ENCODE measurements at places on chromosomes 2 and 18.

GRCh38 chr18:13445241-13445897, 226.8 kb downstream of the LDLRAD4 start:
- DNase-seq = no peak

GRCh38 chr2:141186413-141187074, 944.3 kb downstream of the LRP1B start:
- DNase-seq = no peak

GRCh38 chr2:168044579-168044978, 202.8 kb downstream of the STK39 start:
- DNase-seq = no peak

DNA sequence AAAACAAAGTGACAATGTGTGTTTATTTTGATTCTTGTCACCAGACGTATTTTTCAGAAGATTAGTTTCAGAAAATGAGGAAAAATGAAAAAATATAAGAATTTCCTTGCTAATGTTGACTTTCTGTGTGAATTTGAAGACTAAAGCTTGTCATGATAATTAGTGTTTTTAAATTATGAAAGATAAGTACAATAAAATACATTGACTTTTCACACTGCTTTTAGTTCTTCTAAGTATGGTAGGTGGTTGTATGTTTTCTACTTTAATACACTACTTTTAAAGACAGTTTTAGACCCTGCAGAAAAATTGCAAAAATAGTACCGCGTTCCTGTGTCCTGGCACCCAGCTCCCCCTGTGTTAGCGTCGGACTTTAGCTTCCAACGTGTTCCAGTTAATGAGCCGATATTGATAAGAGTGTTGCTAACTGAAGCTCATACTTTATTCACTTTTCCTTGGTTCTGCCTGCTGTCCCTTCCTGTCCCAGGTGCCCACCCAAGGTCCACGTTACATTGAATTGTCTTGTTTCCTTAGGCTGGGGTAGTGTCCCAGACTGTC, 695 bp downstream of the RBFA start:
- no peak for DNase-seq

- no peak for DNase-seq
Observed at GRCh38 chr2:48444404-48444803, 85.5 kb upstream of the STON1 start.

DNA sequence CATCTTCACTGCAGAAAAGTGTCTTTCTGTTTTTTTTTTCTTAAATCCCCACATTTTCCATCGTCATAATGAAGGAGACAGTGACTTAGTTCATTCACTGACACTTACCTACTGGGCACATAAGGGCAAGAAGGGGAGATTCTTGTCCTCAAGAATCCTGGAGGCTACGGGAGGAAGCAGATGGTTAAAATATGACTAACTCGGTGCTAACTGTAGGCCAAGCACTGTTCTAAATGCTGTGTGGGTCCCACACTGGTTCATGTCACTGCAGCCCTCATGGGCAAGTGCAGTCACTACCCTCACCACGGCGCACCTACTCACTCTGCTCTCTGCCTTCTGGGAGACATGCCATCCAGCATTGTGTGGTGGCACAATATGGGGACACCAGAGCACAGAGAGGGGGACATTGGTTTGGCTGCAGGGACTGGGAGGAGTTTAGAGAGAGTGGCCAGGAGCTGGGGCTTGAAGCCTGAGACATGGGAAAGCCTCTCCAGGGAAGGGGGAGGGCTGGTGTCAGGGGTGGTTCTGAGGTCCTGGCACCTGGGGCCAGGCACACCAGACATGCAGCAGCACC, 305.2 kb downstream of the MYCN start:
- DNase-seq = no peak

DNA sequence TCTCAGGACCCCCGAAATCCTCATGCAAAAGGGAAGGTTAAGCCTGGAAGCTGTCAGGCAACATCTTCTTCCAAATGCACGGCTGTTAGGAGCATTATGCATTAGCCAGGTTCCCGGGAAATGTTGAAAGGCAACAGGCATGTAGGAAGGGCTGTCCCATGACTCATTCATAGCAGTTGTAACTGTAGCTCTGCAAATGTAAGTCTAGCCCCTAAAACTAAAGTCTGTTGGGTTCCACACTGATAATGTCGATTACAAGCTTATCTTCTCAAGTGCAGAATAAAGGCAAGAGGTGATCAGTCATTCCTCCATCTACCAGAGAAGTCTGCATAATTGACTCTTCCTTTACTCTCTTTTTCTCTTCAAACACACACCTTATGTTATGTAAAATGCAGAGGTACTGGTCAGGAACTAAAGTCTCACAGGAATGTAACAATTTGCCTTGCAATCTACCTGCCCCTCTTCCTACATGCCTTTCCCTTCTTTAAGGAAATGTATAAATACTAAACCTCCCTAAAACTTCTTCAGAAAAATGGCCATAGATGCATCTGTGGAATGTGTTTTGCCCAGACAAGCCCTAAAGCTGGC, 99.8 kb downstream of the AKAIN1 start:
- DNase-seq = no peak

GRCh38 chr2:65495251-65495877, 63.0 kb upstream of the SPRED2 start:
- DNase-seq = no peak

- DNase-seq = no peak
Observed at GRCh38 chr2:132760971-132761370, 91.0 kb upstream of the LYPD1 start.

GRCh38 chr2:150219861-150220260, 267.6 kb downstream of the RND3 start:
- DNase-seq = no peak

- DNase-seq = no peak
Observed at GRCh38 chr2:140916410-140916809, 1214.4 kb downstream of the LRP1B start.

DNA sequence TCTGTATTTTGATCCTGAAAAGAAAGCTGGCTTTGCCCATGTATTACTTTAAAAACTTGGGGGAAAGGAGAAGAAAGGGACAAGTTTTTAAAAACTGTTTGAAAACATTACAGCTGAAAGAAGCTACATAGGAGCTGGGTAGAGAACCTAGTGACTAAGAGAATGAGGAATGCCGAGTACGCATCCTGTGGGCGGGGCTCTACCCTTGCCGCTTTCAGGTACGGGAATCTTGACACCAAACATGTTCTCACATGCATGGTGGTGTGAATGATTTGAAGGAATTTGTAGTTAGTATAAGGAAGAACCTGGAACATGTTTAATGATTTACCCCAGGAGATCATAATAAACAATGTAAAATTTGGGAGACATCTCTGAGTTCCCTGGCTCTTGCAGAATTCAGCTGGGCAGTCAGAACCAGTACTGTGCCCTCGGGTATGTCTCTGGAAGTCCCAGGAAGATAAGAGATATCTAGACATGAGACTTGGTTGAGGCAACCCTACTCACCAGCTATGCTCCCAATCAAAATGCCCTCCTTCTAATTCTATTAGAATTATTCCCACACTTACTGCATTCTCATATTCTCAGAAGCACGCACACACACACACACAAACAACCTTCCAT, 16.5 kb upstream of the TGFA start:
- DNase-seq = no peak

- no peak for DNase-seq
Observed at GRCh38 chr2:67216103-67216502, 181.0 kb upstream of the ETAA1 start.

- no peak for DNase-seq
Observed at GRCh38 chr2:100592226-100592625, 29.4 kb downstream of the PDCL3 start.

GRCh38 chr2:169221745-169222369, 140.5 kb downstream of the LRP2 start:
- DNase-seq = no peak

GRCh38 chr2:24123195-24123921, at the start of the genes FAM228B and PFN4:
TSS of gene FAM228B (plus strand) at chr2:24123469. CDS start at chr2:24124362, 893 bp downstream.
TSS of gene PFN4 (minus strand) at chr2:24123334. CDS start at chr2:24122535, 799 bp downstream.
- DNase-seq = no peak

- no peak for DNase-seq
Observed at GRCh38 chr2:18703555-18703954, 114.2 kb upstream of the NT5C1B start.

- DNase-seq = no peak
Observed at GRCh38 chr2:133143645-133144044, 424.6 kb downstream of the NCKAP5 start.

- DNase-seq = no peak
Observed at GRCh38 chr2:47015706-47016105, 100.1 kb upstream of the MCFD2 start.

GRCh38 chr2:221104361-221104811, 467.7 kb downstream of the EPHA4 start:
- no peak for DNase-seq

DNA sequence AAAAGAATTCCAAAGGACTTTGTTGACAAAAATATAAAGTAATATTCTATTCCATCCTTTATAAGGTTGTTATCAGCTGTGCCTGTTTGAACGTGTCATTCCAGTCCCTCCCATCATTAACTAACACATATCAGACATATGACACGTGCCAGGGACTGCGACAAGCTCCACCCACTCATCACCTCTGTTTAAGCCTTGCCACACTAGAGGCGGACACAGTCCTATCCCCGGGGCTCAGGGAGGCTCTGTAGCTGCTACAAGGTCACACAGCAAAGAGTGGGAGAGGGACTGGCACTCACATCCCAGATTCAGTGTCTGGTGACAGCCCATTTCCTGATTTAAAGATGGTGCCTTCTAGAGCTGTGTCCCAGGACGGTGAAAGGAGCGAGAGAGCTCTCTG, 30.0 kb downstream of the TBC1D8 start:
- no peak for DNase-seq

- DNase-seq = no peak
Observed at GRCh38 chr2:81324046-81324445, 1019.5 kb upstream of the LRRTM1 start.

- no peak for DNase-seq
Observed at GRCh38 chr2:36385603-36386002, 30.0 kb downstream of the CRIM1 start.

GRCh38 chr2:230170532-230170931, 49.3 kb downstream of the SP110 start:
- DNase-seq = no peak

GRCh38 chr2:231359441-231359840, 36.1 kb upstream of the B3GNT7 start:
- DNase-seq = no peak

GRCh38 chr18:3279201-3280185, 17.6 kb downstream of the MYL12B start:
- DNase-seq = no peak

GRCh38 chr2:183371545-183371944, 247.3 kb downstream of the NUP35 start:
- DNase-seq = no peak

DNA sequence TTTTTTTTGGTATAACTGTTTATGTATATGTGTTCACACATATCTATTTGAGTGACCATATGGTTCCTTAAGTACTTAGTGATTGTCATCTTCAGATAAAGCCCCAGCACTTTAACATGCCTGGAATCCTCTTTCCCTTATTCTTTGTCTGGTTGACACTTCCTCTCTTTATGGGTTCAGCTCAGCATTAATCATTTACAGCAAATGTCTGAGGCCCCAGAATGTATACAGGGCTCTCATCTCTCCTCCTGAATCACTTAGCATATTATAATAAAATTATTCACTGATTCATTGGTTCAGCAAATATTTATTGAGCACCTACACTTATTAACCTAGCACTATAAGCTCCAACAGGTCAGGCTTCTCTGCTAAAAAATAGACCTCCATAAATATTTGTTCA, 43.5 kb upstream of the CD28 start:
- DNase-seq = no peak

DNA sequence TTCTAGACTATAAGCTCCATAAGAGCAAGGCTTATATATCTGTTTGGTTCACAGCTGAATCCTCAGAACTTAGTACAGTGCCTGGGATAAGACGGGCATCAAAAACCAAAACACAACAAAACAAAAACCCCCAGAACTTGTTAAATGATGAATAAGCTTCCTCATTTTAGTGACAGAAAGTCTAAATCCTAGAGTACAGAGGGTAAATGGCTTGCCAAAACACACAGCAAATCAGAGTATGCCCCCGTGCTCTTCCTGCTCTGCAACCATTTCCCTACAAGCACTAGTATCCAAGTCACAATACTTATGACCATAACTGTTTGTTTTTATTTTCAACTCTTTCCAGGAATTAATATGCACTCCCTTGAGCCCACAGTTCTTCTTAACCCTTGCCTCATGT, 10.1 kb downstream of the ZNF521 start:
- DNase-seq = no peak

DNA sequence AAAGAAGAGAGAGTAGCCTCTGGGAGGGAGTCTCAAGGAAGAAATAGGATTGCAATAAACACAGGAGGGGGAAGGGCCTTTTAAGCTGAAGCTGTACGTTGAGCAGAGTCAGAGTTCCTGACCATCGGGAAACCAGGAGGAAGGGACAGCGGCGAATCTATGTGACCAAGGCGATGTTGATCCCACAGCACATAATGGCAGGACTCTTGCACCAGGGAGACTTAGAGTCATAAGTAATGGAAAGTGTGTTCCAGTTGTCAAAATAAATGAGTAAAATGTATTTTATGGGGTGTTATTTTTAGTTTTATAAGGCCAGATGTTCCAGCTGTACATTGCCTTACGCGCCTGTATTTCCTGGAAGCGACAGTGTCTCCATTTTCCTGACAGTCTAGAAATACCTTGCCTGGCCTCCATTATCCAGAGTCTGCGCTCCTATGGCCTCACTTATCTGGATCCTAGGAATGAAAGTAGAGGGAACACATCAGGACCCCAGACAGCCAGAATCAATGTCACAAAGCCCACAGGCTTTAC, 152.8 kb upstream of the COPS8 start:
- DNase-seq = no peak

GRCh38 chr18:31247574-31248199, 70.3 kb upstream of the DSG1 start:
- no peak for DNase-seq

- no peak for DNase-seq
Observed at GRCh38 chr2:1941556-1941955, 197.2 kb upstream of the PXDN start.

- DNase-seq = no peak
Observed at GRCh38 chr2:16960579-16960978, 294.9 kb upstream of the CYRIA start.

DNA sequence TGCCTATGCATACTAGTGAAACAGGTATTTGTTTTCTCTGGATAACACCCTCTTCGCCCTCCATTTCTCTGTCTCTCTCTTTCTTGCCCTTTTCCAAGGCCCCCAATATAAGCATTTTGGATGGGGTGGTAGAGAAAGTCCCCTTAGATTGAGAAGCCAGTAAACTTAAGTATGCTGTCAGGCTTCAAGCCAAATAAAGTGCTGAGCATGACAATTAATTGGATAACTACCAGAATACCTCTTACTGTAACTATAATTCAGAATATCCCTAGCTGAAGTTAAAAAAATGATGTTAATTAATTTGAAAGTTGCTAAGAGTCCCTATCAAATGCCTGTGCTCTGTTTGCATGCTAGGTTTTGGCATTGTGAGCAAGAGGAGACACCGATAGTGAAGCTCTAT, 324.8 kb downstream of the PARD3B start:
- no peak for DNase-seq

GRCh38 chr2:133552821-133553220, 15.4 kb downstream of the NCKAP5 start:
- DNase-seq = no peak

Measured in stimulated activated CD4-positive, alpha-beta T cell treated with anti-CD3 and anti-CD28 coated beads, TNF-alpha, amount 100 ng/mL, for 1 hour (primary cell).